ENCODE measurements at places on chromosomes 3 and 15.

GRCh38 chr3:191259486-191259885 is 60.4 kb downstream of the OSTN start:
- no peak for DNase-seq

DNA sequence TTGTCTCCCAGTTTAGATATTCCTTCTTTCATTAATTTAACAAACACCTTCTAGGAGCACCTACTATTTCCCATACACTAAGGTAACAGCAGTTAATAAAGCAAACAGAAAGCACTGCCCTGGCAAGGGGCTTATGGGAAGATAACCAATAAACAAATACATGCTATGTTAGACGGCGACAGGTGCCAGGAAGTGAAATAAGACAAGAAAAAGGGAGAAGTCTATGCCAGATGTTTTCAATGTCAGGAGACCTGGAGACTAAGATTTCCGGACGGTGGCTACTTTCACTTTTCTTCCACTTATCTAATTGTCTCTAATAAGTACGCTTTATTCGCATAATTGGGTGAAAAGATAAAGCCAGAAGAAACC is 32.5 kb upstream of the ZNF445 start:
- DNase-seq: no peak

GRCh38 chr3:13135811-13136321 is 62.6 kb upstream of the IQSEC1 start:
- DNase-seq: no peak

- no peak for DNase-seq
Measured at GRCh38 chr3:196177967-196178366, 33.2 kb downstream of the ZDHHC19 start.

- DNase-seq: no peak
Measured at GRCh38 chr15:50463423-50464358, 39.5 kb downstream of the USP8 start.

DNA sequence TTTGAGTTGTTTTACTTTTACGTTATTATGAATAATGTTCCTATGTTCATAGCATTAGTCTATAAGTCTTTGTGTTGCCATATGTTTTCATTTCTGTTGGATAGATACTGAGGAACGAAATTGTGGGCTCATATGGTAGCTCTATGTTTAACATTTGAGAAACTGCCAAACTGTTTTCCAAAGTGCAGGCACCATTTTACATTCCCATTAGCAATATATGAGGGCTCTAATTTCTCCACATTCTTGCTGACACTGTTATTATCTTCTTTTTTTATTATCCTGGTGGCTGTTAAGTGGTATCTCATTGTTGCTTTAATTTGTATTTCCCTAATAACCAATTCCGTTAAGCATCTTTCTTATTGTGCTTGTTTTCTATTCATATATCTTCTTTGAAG is 1.8 kb upstream of the PIK3R4 start:
- no peak for DNase-seq

DNA sequence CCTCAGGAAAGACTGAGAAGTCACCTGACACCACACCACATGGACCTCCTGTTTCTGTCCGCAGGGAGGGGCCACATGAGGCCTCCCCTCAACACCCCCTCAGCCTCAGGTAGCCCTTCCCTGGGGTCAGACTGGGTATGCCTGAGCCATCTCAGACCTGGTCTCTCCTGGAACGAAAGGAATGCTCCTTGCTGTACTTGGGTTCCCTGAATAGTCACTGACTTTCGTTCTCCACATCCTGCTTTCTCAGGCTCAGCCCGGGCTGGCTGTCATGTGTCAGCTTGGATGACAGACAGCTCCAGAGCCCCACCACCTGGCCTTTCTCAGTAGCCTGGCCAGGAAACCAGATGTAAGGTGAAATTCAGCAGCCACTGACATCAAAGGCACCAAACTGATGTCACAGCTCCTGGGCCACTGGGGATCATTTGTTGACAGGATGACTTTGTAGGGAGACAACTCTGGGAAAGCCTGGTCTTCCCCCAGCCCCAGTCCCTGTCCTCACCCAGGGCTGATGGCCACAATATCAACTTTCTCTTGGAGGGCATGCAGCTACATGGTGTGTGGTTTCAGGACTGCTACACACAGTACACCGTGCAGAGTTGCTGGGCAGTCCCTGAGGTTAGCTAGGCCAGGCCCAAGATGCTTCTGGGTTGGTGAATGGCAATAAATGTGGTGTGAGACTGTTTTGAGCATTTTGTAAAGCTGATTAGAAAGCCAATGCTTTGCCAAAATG is 141.4 kb upstream of the MRPS22 start:
- no peak for DNase-seq

- DNase-seq: no peak
Measured at GRCh38 chr3:154844863-154845262, 235.3 kb upstream of the MME start.

DNA sequence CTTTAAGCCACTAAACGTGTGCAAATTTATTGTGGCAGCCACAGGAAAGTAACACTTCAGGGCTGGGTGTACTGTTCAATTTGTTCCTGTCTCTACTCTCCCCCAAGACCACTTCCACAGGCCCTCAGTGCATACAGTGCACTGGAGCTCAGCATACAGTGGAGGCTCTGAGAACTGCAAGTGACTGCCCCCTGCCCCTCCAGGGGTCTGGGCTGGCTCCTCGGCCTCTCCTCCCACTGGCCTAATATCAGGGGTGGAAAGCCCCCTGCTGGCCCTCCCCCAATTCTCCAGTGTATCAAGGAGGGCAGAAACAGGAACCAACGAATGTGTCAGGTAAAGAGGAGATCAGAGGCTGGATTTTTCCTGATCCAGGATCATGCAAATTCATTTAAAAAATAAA is 19.9 kb upstream of the HEG1 start:
- DNase-seq: no peak

- no peak for DNase-seq
Measured at GRCh38 chr15:51350723-51351122, 9.3 kb downstream of the GLDN start.

DNA sequence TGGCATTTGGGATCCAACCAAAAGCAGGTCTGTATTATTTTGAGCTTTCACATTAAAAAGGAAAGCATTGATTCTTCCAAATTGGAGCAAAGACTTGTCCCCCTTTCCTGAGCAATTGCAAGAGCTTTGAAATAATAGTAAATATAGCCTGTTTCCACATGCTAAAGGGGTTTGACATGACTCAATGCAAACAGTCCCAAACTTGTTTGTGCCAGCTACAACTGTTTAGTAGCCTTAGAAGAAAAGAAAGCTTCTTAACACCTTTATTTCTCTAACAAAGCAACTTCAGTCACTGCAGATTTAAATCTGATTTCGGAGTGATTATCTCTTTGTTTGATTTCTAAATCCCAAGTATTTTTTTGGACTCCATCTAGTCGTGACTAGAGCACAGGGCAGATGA is 180.2 kb downstream of the SEMA6D start:
- no peak for DNase-seq

DNA sequence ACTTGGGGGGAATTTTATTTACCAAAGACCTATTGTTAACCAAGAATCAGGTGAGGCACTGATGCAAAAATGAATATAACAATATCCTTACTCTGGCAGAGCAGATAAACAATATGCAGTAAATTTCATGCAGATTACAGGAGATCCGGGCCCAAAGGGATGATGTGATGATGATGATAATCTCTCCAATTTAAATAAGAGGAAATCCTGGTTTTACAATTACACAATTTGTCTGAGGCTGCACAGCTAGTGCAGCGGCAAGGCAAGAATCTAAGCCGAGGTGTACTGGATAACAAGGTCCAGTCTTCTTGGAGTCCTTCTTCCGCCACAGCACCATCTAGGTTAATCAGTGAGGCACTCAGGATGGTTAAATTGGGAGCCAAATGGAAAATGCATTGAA is 2.4 kb upstream of the MESD start:
- no peak for DNase-seq

- DNase-seq: no peak
Measured at GRCh38 chr15:100531823-100532327, 3.1 kb upstream of the CERS3 start.
